ENCODE measurements at places on chromosomes 7 and 10.

DNA sequence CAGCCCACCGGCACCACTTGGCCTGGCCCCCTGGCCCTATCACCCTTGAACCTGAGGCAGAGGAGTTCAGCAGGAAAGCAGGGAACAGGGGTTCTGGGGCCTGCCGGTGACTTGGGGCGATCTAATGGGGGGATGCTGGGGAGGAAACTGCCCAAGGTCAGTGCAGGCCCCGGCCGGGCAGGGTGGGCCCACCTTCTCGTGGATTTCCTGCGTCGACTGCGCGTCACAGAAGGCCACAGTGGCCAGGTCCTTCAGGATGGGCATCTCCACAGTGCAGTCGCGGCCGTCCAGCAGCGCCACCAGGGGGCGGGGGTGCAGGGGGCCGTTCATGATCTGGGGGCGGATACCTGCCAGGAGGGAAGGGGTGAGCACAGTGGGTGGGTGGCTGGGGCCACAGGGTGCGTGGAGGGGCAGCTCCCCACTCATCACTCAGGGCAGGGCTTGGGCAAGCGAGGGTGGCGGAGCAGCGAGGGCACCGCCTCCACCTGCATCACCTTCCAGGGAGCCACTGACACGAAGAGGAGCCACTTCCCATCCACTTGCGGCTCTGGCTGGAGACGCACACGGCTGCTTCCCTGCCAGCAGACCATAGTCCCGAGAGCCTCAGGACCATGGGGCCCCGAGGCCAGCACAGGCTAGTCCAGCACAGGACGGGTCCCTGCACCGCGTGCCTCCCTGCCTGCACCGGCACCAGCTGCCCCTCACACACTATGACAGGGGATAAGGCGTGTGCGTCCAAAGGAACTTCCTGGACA, 61.4 kb downstream of the ZRANB1 start:
- DNase-seq: no peak

GRCh38 chr7:100472854-100473499, 6.0 kb downstream of the TSC22D4 start:
- no peak for DNase-seq

DNA sequence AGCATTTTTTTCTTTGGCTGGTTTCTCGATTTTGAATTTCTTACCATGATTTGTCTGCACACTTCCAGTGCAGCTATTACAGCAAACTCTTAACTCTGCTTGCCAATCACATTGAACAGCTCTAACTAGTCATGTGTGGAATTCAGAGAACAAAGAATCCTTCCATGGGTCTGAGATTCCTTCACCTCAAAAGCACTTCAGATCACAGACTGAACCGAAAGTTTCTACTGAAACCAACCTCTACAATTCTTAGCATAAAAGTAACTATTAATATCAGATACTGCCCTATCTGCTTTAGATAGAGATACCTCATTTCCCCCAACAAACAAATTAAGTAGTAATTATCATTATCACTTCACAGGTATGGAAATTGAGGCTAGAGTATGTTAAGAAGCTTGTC, 56.5 kb upstream of the SP4 start:
- DNase-seq: no peak

GRCh38 chr10:70430493-70431445, 10.7 kb downstream of the NODAL start:
- no peak for DNase-seq

GRCh38 chr7:121398246-121398645, 2.1 kb upstream of the FAM3C start:
- DNase-seq: no peak

- no peak for DNase-seq
Observed at GRCh38 chr10:1367938-1368841, 312.0 kb downstream of the WDR37 start.

DNA sequence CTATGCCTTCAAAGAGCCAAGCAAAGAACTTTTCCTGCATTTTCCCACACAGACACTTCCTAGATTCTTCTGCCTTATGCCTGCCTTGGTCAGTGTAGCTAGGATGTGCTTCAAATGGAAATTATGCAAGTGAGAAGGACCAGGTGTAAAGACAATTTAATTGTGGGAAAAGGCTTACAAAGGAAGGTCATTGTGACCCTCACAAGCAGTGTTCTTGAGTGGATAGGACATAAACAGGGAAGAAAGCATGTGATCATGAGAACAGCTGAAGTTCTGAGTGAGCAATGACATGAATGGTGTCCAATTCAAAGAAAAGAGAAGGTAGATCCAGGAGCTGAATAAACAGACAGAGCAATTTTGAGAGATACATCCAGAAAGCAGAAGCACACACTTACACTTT, 1.3 kb upstream of the PIP start:
- DNase-seq: no peak

GRCh38 chr7:148507787-148508186, 82.8 kb upstream of the C7orf33 start:
- no peak for DNase-seq

DNA sequence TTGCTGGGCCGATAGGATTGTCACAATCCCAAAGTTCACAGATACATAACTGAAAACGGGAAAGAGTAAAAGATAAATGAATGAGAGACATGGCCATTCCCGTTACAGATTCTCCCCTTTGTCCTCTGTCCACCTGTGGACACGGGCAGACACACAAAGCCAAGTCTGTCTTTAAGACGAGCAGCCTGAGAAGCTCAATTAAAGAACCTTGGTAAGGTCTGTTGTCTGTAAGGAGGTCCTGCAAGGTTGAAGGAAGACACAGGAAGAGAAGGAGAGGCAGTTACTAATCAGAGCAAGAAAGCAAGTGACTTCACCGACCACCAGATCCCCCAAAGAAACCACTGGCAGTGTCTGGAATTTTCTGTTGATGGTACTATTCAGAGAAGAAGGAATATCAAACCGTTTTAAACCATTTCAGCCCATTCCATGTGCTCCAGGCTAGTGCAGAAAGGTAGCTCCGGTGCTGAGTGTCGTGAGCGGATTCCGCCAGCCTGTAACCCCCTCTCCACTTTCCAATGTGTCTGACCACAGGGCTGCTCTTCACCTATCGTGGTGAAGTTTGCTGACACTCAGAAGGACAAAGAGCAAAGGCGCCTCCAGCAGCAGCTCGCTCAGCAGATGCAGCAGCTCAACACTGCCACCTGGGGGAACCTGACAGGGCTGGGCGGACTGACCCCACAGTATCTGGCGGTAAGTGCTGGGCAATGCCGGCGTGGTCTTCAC, 252.6 kb downstream of the CELF2 start:
- peak; percentile 64 for DNase-seq

DNA sequence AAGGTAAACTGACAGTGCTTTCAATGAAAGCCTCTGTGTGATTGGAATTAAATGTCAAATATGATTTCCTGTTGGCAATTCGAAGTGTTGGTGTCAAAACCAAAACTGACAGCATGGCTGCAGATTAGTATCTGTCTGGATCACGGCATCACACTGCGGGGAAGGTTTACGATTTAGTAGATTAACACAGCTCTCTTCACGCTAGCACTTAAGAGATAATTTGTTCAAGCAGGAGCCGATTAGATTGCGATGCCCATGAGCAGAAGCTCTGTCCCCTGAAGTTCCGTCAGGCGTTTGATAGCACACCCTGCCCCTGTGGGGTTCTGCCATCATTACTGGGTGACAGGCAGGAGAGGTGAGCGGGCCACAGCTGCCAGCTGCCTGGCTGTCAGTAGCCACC, 279.5 kb upstream of the AUTS2 start:
- DNase-seq: no peak

- DNase-seq: peak; percentile 69
Observed at GRCh38 chr7:106947244-106947728, 82.2 kb downstream of the PIK3CG start.

DNA sequence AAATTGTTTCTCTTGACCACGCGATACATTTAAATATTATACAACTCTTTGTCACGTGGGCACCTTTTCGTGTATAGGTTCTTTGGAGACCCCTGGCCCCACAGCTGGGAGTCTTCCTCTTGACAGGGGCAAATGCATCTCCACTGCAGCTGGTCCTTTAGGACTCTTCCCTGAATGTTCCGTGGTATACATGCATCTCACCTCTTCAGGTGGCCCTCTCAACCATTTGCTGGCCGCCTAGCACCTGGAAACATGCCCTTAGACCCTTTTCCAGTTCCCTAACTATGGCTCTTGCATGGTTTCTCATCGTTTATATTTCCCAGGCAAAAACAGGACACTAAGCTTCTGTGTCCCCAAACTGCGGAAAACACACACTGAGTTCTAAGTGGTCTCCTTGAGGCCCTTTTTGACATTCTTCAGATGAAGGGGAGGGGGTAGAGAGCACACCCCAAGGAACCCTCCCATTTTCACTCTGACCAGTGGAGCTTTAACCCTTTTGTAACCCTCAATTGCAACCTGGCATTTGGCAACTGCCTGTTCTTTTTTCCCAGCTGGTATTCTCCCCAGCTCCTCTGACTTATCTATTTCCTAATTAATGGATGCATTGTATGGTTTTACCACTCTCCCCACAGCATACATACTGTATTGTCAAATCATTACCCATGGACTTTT, 20.6 kb downstream of the HNRNPA2B1 start:
- DNase-seq: no peak

- DNase-seq: no peak
Observed at GRCh38 chr7:90768301-90768700, 172.2 kb downstream of the CDK14 start.

DNA sequence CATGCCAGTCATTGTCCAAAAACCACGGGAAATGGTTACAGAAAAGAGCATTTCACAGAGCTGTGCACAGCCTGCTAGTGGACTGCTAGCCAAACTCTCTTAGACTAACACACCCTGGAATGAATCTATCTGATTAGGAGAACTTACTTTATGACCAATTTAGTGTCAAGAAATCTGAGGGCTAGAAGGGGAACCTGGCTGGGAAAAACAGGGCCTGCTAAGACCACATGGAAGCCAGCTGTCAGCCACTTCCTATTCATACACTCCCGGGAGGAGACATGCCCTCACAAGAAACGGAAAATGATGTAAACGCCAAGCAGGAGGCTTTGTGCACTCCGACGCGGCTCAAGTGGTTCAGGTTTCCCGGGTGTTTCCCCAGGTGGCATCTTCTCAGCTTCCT, 54.8 kb downstream of the MPP7 start:
- DNase-seq: peak; percentile 63

GRCh38 chr10:62581351-62581750, 207.2 kb downstream of the ZNF365 start:
- no peak for DNase-seq

- DNase-seq: peak; percentile 85
Observed at GRCh38 chr10:75466886-75467285, 35.5 kb downstream of the LRMDA start.

- peak; percentile 39 for DNase-seq
Observed at GRCh38 chr10:73648975-73649829, 6.6 kb downstream of the SYNPO2L start.

GRCh38 chr10:118981946-118982345, 47.6 kb upstream of the NANOS1 start:
- DNase-seq: no peak

DNA sequence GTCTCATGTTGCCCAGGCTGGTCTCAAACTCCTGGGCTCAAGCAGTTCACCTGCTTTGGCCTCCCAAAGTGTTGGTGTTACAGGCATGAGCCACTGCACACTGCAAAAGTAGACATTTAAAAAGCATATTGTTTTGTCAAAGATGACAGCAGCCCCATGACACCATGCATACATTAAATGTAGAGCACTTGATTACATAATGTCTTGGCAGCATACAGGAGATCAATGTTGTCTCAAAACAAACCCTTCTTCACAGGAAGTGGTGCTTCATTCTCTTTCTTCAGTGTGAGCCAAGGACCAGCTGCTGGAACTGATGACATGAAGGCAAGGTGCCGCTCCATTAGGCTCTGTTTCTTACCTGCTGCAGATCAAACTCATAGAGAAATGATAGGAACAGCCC, 218.4 kb downstream of the KLF6 start:
- no peak for DNase-seq

- peak; percentile 86 for DNase-seq
Observed at GRCh38 chr7:79434098-79434497, 19.4 kb downstream of the MAGI2 start.

- no peak for DNase-seq
Observed at GRCh38 chr10:114027041-114027394, 16.6 kb upstream of the ADRB1 start.

- DNase-seq: no peak
Observed at GRCh38 chr10:87913156-87913921, 49.9 kb downstream of the PTEN start.

- no peak for DNase-seq
Observed at GRCh38 chr7:157622000-157622399, 285.2 kb downstream of the DNAJB6 start.

GRCh38 chr7:157735826-157736225, 399.0 kb downstream of the DNAJB6 start:
- DNase-seq: no peak

GRCh38 chr7:122674502-122674901, 24.4 kb downstream of the RNF133 start:
- peak; percentile 53 for DNase-seq

DNA sequence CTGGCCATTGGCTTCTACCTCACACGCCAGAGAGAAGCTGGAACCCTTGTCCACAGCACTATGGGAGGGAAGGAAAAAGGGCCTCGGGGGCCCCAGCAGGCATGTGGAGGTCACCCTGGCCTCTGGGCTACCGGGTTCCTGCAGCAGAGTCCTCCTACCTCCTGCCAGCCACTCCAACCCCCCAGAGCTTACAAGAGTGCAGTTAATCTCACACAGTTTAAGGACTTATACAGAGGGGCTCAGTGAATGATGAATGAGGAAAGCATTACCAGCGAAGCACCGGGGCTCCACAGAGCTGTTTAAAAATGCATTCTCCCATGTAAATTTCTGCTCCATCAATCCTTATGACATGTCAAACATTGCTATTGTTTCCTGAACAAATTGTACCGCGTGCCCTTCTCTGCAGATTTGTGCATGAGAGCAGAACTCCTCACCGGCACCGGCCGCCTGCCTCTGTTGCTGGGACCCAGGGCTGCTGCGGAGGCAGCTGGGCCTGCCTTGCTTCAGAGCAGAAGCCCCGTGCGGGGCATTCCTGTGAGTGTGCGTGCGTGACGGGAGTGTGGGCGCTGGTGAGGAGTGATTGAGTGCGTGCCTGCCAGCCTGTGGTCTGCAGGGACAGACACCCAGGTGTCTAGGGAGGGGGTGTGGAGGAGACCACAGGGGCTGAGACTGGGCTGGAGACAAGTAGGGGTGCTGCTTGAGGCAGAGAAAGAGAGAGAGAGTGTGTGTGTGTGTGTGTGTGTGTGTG, 52.8 kb downstream of the C10orf105 start:
- no peak for DNase-seq

GRCh38 chr10:70907637-70908405, 19.5 kb upstream of the PCBD1 start:
- DNase-seq: no peak

- no peak for DNase-seq
Observed at GRCh38 chr7:91198371-91198770, 65.9 kb upstream of the FZD1 start.

GRCh38 chr7:75931680-75932079, 16.7 kb downstream of the POR start:
- no peak for DNase-seq

- no peak for DNase-seq
Observed at GRCh38 chr10:80188713-80189112, 16.6 kb downstream of the ANXA11 start.

GRCh38 chr7:42175834-42176723, 60.9 kb downstream of the GLI3 start:
- no peak for DNase-seq

- no peak for DNase-seq
Observed at GRCh38 chr10:113399065-113399464, 153.8 kb upstream of the HABP2 start.
